ENCODE measurements at places on chromosomes 12 and 14.

DNA sequence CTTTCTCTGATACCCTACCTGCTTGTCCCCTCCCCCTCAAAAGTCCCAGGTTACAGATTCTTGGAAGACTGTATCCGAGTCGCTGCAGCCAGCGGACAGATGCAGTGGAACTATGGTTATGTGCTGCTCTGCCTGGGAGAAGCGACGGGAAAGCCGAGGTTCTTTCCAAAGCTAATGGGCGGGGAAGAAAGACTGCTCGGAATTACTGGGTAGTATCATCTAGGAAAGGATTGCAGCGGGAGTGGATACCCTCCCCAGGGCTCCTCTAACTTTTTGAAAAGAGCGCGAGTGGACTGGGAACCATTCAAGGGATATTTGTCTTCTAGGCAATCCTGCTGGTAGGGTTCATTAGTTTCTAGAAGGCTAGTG is 1.4 kb downstream of the PTHLH start:
- no peak for DNase-seq

GRCh38 chr12:74408601-74409166 is 129.0 kb upstream of the ATXN7L3B start:
- no peak for DNase-seq

- DNase-seq, result no peak
Observed at GRCh38 chr12:49956663-49957569, 4.8 kb upstream of the AQP5 start.

GRCh38 chr12:7066596-7066995 is 6.1 kb downstream of the C1S start:
- DNase-seq, result no peak

DNA sequence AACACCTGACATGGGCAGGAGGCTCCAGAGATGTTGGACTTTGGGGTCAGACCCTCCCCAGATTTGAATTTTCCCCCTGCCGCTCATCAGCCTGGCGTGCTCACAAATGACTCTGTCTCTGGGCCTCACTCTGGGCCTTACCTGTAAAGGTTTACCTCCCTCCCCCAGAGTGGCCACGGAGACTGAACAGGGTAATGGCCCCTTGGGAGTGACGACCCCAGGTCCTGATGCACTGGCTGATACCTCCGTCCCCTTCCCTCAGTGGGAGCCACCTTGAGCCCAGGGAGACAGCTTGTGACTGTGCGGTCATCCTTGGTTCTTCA is 7.0 kb downstream of the SLC25A29 start:
- DNase-seq, result no peak
